ENCODE measurements at places on chromosomes 1 and 21.

GRCh38 chr1:202966006-202966898 is 805 bp downstream of the CYB5R1 start:
- DNase-seq = no peak

DNA sequence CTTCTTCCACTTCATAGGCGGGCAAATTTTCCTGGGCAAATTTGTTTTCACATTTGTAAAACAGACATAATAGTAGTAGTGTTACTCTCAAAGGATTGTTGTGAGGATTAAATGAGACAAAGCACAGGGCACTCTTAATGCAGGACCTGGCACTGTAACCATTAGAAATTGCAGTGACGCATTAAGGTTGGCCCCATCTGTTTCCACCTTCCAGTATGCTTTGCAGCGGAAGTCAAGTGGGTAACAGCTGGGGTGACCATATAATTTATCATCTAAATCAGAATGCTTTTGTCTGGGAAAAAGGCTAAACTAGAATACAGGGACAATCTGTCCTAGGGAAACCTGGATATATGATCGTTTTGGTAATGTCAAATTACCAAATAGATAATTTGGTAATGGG is 132.5 kb upstream of the CACHD1 start:
- DNase-seq = no peak

GRCh38 chr1:220873087-220873486 is 6.2 kb upstream of the HLX start:
- DNase-seq = no peak

GRCh38 chr1:46806196-46807020 is 7.6 kb downstream of the CYP4B1 start:
- DNase-seq = no peak

GRCh38 chr1:239896980-239897379 is 194.7 kb upstream of the FMN2 start:
- no peak for DNase-seq

DNA sequence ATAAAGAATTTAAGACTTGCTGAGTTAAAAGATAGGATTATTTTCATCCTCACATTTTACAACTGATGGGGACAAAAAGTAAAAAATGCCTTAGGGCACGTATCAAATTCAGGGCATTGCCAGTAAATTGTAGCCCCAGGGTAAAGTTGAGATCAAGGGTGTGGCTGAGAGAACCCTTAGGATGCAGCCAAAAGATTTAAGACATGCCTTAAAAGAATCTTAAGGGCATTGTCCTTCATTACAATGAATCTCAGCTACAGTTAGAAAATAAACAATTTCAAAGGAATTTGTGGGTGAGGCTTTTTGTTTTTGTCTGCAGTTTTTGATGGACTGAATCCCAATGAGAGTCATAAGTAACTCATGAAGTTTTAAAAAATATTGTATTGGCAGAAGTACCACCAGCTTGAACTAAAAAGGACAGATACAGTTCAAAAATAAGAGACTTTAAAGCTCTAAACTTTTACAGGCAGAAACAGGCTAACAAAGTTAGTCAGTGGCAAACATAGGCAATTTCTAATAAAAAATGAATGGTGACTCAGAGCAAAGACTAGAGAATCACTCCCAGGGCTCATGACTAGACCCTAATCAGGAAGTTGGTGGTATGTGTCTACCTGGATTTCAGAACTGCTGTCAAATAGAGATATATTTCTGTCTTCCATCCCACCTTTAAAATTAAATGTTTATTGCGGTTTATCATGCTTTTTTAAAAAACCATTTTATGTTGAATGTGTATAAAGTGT is 165.1 kb upstream of the SNX7 start:
- no peak for DNase-seq

GRCh38 chr1:189323091-189323490 is 1154.6 kb downstream of the BRINP3 start:
- no peak for DNase-seq

- DNase-seq = no peak
Measured at GRCh38 chr1:98898940-98899339, 105.7 kb downstream of the PLPPR5 start.

- DNase-seq = no peak
Measured at GRCh38 chr1:101217148-101217547, 19.7 kb upstream of the S1PR1 start.

DNA sequence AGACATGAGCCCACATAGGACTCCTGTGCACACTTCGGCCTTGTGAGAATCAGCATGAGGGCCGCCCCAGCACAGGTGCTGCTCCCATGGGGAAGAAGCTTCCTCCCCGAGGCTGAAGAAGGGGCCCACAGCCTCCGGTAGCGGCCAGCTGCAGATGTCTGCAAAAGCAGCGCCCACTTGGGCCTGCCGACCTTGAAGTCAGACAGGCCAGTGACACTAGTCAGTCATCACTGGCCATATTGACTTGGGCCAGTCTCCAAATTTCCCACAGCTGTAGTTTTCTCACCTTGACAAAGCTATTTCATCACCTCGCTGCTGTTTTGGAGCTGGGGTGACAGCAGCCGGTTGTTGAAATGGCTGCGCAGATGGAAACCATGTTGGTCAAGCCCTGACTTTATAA is 83.0 kb downstream of the RIPK4 start:
- DNase-seq = no peak

GRCh38 chr1:209875515-209875914 is 47.7 kb downstream of the UTP25 start:
- no peak for DNase-seq

DNA sequence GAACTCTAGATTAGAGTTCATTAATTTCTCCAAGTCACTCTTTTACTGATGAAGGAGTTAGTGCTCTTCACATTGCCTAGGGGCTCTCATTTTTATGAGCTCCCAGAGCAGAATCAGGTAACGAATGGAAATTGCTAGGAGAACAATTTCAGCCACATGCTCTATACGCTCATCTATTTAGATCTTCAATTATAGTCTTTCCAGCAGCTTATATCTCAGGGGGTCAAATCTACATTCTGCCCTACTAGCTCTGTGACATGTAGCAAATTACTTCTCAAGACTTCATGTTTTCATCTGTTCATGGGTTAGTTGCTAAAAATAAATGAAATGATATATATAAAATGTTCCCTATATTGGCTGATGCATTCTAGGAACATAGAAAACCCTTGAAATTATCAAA is 183.6 kb downstream of the PLPP3 start:
- no peak for DNase-seq

DNA sequence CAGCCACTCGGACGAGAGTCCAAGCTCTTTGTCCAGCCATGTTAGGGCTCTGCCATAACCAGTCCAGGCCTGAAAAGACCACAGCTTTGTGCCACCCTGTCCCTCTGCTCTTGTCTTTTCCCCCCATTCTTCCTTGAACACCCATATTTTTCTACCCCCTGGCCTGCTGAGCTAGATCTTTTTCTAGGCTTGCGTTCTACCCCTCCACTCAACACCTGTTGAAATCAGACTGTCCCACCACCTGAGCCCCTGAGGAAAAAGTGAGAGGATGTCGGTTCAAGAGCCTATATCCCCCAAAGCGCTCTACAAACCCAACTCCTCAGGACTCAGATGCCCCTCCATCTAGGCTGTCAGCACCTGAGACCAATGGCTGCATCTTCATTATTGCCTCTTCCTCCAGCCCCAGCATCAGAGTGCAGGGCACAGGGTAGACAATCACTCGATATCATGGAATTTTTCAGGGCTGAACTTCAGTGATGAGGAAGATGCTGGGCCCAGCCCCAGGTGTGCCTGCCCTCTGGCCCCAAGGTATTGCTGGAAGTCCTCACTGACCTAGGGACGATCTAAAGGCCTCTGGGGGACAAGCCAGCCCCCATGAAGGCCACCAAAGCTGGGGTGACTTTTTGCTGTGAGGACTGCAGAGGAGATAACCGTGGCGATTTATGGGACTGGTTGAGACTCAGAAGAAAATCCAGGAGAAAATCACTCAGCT is 75.3 kb downstream of the CD247 start:
- no peak for DNase-seq

DNA sequence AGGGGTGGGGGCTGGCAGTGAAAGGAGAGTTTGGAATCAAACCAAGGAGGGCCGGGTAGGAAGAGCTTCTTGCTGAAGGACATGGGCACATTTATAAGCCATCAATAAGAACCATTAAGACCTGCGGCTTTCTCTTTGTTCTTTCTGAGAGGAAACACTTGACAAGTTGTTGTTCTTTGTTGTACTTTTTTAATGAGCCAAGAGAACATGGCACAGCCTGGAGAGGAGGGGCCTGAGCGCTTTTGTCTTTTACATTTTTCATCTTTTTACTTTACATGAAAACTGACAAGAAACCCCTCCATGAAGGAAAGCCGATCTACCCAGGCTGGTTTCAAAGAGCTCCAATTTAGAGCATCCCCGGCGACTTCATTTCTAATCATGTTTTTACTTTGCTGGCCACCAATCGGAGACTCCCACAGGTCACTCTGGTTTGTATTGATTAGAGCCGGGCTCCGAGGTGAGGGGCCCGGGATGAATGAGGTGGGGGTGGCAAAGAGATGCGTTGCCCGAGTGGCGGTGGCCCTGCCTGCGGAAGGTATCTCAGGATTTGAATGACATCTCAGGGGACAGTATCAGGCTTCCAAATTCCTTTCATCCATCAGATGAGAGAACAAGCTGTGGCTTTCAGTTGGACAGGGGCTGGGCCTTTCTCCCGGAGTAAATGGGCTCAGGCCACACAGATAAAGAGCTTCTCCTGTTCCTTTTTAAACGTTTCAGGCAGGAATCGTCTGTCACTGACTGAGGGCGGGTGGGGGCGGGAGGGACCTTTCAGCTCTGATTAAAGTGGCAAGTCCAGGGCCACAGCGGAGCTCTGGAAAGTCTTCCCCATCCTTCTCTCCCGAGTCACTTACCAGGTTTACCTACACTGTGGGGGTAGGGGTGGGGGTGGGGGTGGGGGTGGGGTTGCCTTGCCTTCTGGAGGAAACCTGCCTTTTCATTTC is 138.8 kb upstream of the ARHGEF16 start:
- DNase-seq = no peak

DNA sequence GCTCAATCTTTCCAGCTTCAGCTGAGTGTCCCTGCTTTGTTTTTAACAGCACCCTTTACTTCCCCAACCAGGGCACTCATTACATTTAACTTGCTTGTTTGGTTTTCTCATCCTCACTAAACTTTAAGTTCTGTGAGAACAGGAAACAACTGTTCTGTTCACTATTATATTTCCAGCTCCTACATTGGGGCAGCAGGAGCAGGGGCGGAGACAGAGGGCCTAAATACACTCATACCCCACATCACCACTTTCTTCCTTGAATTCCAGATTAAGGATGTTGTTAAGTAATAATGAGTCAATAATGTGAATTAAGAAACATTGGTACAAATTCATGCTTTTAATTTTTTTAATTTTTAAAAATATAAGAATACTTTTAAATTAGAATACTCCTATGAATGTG is 6.0 kb downstream of the DRAM2 start:
- no peak for DNase-seq

GRCh38 chr1:169186106-169186505 is 79.6 kb downstream of the ATP1B1 start:
- DNase-seq = no peak

GRCh38 chr1:219302697-219303096 is 129.0 kb downstream of the LYPLAL1 start:
- DNase-seq = no peak

DNA sequence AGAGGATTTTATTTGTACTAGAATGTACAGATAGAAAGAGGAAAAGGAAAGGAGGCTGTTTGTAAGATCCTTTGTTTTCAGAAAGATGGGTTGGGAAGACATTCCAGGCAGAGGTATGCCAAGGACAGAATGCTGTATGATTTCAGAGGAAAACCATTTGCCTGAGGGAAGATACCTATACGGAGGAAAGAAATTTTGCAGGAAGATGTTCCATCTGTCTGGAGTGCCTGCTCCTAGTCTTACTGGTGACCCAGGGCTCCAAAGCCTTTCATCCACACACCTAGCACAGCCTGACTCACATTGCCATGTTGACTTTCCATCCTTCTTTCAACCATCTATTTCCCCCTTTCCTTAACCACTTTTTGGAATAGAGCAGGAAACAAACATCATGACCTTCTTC is 18.2 kb downstream of the SAMD13 start:
- DNase-seq = no peak

GRCh38 chr1:38121231-38121680 is 74.7 kb upstream of the POU3F1 start:
- no peak for DNase-seq

GRCh38 chr1:246065592-246065991 is 441.5 kb downstream of the SMYD3 start:
- no peak for DNase-seq

DNA sequence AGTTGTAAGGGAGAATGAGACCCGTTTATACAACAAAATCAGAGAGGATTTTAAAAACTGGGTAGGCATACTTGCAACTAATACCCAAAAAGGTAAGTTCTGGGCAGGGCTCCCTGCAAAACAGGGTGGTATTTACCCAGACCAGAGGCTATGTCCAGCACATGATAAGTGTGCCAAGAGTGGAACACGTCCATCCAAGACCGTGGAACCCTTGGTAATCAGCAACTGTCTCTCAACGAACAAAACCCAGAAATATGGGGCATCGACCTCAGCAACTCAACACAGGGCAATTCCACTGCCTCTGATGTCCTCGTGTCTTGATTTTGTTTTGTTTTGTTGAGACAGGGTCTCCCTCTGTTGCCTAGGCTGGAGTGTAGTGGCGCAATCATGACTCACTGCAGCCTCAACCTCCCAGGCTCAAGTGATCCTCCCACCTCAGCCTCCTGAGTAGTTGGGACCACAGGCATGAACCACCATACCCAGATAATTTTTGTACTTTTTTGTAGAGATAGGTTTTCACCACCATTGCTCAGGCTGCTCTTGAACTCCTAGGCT is 26.7 kb upstream of the MX1 start:
- no peak for DNase-seq

DNA sequence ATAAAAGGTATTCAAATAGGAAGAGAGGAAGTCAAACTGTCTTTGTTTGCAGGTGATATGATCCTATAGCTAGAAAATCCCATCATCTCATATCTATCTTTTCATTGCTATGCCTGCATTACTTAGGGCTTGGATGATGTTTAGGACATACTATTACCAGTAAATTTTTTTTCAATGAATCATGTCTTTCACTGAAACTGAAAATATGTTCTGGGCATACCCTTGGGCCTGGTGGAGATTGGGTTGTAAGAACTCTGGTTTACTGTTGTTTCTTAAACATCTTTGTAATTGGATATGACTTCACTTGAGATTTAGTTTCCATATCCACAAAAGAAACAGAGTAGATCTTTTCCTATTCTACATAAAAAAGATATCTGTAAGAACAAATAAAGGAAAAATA is 502.2 kb upstream of the PRMT6 start:
- DNase-seq = no peak
